GM12864 (cell line): ENCODE measurements at places on chromosomes 7 and 10.

DNA sequence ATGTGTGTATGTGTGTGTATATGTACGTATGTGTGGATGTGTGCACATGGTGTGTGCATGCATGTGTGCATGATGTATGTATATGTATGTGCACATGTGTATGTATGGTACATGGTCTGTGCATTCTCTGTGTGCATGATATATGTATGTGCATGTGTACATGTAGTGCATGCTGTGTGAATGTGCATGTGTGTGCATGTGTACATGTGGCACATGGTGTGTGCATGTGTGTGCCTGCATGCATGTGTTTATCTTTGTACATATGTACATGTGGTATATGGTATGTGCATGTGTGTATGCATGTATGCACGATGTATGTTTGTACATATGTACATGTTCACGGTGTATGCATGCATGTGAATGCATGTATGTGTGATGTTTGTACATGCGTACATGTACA is 383.7 kb downstream of the TYW1 start:
- no peak for DNase-seq

GRCh38 chr10:123862421-123863182 is 29.0 kb downstream of the CPXM2 start:
- DNase-seq: no peak

GRCh38 chr7:131250331-131250730 is 77.3 kb upstream of the MKLN1 start:
- no peak for DNase-seq

GRCh38 chr10:129969184-129969910 is 5.3 kb upstream of the EBF3 start:
- no peak for DNase-seq

- no peak for DNase-seq
These were observed 239.9 kb upstream of the KCND2 start for GRCh38 chr7:120033114-120033513.

DNA sequence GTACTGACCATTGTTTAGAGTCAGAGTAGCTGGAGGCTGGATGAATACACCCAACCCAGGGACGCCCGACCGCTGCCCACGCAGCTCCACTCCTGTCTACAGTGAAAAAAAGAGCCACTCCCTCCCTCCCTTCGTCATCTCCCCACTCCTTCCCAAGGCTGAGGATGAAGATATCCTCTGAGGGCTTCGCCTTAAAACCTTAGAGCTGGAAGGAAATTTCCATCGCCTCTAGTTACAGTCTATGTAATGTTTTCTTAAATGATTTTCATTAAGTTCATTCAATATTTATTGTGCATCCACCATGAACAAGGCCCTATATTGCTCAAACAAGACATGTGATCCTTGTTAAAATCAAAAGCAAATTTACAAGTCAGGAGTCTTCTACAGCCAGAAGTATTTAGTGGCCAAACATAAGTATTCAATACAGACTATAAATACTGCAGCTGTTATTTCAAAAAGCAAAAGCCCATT is 11.3 kb upstream of the SLIT1 start:
- DNase-seq: no peak

DNA sequence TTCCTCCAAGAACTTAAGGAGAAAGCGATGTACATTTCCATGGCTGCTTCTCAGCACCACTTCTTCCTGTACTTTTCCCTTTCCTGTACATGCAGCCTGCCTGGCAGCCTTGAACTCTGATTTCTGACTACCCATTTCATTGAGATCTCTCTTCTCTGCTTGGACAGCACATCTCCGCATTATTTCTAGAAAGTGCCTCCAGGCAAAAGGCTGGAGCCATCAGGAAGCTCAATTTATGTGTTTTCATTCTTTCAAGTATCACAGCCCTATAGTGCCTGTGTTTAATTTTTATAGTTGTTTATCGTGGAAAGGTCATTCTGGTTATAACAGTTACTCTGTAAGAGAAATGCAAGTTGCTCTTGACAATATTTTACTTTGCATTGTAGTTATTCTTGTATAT is 688.0 kb upstream of the ANKRD30A start:
- no peak for DNase-seq

DNA sequence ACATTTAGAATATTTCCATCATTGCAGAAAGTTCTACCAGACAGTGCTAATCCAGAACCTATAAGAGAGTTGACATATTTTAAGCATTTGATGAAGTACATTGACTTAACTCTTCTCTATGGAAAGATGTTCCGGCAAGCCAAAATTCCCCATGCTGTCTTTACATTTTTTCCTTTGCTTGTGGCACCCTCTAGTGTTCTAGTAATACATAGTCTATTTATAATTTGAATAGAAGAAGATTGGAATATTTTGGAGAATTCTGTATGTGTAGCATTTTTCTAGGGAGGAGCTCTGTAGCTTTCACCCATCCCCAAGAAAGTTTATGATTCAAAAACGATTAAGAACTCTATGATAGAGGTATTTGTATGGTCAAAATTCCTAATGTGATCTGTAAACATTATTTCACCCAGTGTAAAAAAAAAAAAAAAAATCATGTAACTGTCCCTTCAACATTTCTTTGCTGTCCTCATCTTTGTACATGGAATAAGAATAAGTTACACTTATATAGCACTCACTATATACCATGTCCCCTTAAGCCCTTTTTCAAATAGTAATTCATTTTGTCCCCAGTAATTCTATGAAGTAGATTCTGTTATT is 33.2 kb downstream of the NRF1 start:
- no peak for DNase-seq

DNA sequence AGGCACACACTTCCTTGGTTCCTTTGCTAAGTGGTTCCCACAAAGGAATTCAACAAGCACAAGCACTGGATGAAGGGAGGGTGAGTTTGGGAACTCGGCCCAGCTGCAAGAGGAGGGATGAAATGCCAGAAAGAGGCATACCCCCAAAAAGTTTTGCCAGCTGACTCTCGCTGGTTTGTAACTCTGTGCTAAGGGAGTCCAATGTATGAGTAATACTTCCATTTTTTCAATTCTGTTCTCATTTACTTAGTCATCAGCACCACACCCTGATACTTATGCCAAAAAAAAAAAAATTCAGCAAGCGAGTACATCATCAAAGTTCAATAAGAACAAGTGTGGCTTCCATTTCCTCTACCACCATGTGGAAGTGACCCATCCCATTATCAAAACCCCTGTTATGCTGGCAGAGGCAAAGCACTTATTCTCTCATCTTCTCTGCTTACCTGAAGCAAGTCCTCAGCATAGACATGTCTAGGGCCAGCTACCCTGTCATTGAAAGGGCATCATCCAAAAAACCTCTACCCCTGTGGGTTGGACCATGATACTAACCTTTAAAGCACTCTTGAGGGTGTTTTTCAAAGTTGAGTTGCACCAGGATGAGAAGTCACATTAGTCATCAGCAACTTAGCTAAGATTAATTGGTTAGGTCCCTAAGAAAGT is 6.9 kb upstream of the HYCC1 start:
- DNase-seq: no peak

- no peak for DNase-seq
These were observed 3.1 kb upstream of the SMNDC1 start for GRCh38 chr10:110307805-110308204.

- no peak for DNase-seq
These were observed 211.5 kb downstream of the PTEN start for GRCh38 chr10:88074971-88075370.

- DNase-seq: no peak
These were observed 98.5 kb downstream of the ARHGAP22 start for GRCh38 chr10:48506147-48506917.

DNA sequence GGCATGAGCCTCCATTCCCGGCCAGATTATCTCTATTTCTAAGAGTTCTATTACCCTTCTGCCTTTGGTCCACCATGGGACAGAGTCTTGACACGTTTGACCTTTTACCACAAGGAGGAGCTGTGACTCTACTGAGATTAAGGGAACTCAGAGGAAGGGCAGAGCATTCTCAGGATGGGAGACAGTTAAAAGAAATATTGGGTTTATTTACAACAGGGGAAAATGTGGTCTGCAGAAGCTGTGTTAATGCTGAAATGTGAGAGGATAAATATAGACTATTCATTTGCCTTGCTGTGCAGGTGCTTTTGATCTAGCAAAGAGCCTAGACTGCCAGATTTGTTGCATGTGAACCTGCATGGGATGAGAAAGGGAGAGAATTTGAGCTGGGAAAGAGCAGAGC is 45.8 kb upstream of the PRSS58 start:
- DNase-seq: no peak

- no peak for DNase-seq
These were observed 196.2 kb downstream of the BAMBI start for GRCh38 chr10:28873540-28873939.

DNA sequence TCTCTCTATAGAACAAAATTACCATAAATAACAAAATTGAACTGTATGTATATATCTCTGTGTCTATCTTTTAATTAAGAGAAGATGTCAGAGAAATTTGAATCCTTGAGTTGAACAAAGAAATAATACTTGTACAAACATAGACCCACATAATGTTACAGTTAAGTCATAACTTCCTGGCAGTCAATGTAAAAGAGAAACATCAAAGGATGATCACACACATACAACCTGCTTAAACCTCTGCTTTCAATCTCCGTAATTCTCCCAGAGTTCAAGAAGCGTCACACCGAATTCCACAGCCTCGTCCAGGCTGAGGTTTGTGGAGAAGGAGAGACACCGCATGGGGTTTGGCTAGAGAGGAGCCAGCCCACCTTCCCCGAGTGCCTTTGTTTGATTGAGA is 40.1 kb upstream of the LRRC4 start:
- DNase-seq: no peak

GRCh38 chr10:375815-376505 is 240.7 kb downstream of the ZMYND11 start:
- no peak for DNase-seq

- DNase-seq: no peak
These were observed 392 bp upstream of the HUS1 start for GRCh38 chr7:47979832-47980181.

- DNase-seq: no peak
These were observed 317.8 kb downstream of the SH2D4B start for GRCh38 chr10:80855348-80855971.

GRCh38 chr7:8035647-8036518 is 67.3 kb downstream of the GLCCI1 start:
- DNase-seq: peak; percentile 22
